IMR-90 (cell line): ENCODE measurements at places on chromosomes 7 and 10. TPM values are rescaled to one million over a fixed set of nuclear protein-coding genes. Genes with fewer than 3 reads are reported as not detected.

- no peak for DNase-seq
Observed at GRCh38 chr10:43591303-43591904, 14.8 kb upstream of the ZNF485 start.

The SEMA3D gene
- 2.7 and 2.9 TPM in 2 replicates for polyA plus RNA-seq

DNA sequence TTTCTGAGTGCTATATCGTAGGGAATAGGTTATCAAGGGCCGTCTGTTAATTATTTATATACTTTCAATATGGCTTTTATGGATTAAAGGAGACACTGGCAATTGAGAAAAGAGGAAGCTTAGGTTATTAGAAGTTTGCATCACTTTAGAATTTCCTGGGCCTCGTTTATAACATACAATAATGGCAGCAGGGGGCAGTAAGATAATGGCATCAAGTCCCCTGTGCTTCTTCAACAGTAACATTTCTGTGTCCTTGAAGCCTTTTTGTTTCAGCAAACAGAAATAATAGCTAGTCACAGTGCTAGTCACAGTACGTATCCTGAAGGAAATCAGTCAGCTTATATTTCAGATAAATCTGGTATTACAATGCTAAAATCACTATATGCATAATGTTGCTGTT is 41.9 kb downstream of the SPAM1 start:
- no peak for DNase-seq

DNA sequence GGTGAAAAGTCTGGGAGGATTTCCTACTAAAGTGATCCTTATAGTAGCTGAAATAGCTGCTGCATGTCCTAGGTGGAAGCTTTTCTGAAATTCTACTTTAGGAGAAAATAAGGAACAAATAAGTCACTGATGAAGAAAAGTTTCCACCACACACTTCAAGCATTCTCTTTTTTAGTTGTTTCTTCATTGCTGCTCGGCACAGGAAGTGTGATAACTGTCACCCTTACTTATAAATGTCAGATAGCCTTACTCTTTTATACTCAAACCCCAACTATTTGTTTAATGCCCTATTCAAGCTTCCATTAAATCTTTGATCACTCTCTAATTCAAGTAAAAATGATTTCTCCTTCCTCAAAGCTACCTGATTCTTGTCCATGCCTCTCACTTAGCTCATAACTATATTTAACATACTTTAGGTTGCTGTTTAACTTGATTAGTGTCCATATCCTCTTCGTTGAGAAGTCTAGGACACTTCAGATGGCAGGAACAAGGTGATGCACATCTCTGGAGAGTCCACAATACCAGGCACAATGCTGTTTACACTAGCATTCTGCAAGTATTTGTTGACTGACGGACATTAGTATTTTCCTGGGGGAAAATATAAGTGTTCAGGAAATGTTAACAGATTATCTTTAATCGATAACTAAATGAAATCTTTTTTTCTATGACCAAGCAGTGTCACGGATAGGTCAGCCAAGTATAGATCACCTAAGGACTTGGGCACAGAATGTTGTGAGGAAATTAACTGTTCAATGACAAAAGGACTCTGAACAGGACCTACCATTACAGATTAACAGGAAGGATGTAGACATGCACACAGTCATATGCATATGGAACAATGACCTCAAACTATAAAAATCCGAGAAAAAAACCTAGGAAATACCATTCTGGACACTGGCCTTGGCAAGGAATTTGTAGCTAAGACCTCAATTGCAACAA is 67.4 kb downstream of the ZNF438 start:
- DNase-seq = no peak

The COL28A1 gene
- 0.05 and 0.16 TPM in 2 replicates for polyA plus RNA-seq

DNA sequence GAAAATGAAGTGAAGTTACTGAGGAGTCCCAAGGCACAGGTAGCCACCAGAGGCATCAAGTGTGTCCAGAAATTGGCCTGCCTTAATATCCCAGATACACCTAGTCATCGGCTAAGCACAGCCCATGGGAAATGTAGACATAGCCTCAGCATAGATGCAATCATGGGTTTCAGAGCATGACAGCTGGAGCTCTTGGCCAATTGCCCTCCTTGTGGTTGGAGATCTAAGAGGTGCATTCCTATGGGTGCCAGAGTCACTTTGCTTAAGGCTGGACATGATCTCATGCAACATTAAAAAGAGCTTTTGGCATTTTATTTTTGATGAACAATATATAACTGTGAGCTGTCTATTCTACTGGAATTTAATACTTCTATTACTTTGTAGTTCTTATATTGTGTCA is 758.0 kb upstream of the LRRTM3 start:
- no peak for DNase-seq
